ENCODE measurements at places on chromosomes 12 and 14.

DNA sequence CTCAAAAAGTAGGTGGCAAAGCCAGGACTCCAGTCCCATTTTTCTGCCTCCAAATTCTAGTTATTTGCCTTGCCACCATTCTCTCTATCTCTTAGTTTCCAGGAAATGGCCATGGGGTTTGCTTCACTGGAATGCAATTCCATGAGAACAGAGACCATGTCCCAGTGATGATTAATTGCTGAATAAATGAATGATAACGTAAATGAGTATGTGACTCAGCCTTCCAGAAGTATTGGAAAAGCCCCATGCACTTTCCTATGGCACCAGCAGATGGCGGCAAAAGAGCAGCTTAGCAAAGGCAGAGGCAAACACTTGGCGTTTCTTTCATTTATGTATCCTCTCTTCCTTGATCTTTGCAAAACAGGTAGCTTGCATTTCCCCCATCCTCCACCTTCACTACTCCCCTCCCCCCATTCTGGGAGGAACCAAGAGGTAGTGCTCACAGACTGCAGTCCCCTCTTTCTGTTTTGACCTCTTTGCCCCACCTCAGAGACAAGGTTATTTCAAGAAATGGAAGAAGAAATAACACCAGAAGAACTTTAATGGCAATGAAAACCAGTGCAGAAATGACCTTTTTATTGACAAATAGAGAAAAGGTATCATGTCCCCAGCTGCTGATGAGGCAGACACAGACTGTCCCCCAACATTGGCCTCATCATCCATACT lies 21.3 kb downstream of the TBX3 start:
- DNase-seq = peak; percentile 79

- no peak for DNase-seq
Observed at GRCh38 chr12:25692115-25693035, 139.3 kb upstream of the LMNTD1 start.

DNA sequence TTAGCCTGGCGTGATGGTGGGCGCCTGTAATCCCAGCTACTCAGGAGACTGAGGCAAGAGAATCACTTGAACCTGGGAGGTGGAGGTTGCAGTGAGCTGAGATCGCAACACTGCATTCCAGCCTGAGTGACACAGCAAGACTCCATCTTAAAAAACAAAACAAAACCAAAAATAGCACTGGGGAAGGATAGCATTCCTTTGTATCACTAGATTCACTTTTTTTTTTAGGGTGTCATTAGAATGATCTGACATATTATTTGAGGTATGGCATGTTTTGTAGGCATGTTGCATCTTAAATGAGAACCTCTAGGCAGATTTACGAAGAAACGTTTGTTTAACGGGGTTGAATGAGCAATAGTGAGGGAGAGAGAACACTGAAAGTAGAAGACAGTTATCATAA lies 16.8 kb upstream of the FAR2 start:
- DNase-seq = no peak

DNA sequence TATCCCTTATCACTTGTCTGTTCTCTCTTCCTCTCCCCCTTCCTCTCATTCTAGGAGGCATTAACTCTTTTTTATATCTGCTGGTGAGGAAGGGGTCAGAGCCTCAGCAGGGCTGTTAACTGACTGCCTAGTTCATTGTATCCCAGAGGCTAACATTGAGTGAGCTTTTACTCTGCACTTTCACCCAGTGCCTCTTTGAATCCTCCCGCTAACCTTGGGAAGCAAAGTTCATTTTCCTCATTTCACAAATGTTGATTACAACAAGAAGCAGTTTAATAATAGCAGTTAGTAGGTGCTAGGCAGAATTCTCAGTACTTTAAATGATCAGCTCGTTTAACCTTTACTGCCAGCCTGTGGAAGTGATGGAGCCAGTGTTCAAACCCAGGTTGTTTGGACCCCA lies 75.5 kb downstream of the POLR3B start:
- no peak for DNase-seq

DNA sequence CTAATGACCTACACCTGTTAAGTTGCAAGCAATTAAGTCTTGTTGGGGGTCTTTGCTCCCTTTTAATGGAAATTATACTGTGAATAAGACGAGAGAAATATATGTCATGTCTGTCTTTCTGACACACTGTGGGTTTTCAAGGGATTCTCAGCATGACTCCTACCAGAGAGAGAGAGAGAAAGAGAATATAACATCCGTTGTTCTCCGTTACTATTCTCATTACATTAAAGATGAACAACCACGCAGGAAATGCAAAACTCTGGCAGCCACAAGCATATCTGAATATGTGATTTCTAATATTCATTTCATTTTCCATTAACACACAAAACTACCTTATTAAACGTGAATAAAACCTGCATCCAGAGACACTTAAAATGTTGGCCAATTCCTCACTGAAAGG lies 67.3 kb upstream of the EGLN3 start:
- DNase-seq = no peak

DNA sequence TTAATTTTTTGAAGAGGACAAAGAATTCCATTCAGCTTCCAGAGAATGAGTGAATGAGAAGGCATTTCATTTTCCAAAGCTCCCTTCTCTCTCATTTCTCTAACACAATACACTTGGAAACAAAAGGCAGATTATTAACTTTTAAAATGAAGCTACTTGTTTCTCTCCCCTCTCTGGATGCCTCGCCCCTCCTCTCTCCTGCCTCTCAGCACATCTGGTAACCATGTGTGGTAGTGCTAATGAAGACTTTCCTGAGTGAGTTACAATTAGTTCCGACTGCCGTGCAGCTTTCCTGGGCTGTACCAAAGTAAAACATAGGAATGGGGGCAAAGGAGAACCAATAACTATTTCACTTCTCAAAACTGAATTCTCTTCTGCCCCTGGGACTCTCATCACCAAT lies 84.7 kb upstream of the SOX5 start:
- no peak for DNase-seq

DNA sequence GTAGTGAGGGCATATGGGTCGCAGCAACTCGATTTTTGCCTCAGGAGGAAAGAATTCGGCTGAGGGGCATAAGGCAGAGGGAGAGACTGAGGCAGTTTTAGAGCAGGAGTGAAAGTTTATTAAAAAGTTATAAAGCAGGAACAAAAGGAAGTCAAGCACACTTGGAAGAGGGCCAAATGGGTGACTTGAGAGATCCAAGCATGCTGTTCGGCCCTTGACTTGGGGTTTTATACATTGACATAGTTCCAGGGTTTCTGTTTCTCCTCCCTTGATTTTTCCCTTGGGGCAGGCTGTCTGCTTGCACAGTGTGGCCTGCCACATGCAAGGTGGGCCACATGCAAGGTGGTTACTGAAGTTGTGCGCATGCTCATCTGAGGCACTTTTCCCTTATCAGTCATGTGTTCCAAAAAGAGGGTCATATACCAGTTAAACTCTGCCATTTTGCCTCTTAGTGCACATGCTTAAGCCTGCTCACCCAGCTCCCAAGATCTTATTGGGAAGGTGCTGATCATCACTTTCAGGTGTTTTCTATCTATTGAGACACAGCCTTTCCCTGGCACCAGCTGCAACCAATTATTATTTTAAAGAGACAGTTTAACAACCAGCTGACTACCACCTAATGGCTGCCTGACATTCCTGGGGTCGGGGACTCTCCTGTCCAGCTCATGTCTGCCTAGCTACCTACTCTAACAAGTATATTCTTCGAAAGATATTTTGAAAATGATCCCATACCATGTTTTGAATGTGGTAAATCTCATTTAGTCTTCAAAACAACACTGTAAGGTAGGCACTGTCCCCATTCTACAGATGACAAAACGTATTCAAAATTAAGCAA lies 19.9 kb downstream of the PTGER2 start:
- DNase-seq = no peak

- peak; percentile 77 for DNase-seq
Observed at GRCh38 chr14:82075566-82075965, 541.9 kb upstream of the SEL1L start.

GRCh38 chr12:3002646-3003045 lies 43.4 kb downstream of the TEAD4 start:
- DNase-seq = no peak

DNA sequence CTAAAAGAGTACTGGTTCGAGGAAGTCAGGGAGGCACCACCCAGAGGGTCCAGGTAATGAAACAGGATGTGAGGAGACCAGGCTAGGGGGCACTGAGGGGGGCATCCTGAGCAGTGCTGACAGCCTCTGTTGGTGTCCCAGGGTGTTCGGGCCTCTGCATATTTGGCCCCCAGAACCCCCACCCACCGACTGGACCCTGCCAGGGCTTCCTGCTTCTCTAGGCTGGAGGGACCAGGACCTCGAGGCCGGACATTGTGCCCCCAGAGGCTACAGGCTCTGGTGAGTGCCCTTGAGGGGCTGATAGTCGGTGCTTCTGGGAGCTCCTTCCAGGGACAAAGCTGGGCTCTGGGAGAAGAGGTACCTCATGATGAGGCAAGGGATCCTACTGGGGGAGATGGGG lies 2.6 kb downstream of the TROAP start:
- DNase-seq = no peak

DNA sequence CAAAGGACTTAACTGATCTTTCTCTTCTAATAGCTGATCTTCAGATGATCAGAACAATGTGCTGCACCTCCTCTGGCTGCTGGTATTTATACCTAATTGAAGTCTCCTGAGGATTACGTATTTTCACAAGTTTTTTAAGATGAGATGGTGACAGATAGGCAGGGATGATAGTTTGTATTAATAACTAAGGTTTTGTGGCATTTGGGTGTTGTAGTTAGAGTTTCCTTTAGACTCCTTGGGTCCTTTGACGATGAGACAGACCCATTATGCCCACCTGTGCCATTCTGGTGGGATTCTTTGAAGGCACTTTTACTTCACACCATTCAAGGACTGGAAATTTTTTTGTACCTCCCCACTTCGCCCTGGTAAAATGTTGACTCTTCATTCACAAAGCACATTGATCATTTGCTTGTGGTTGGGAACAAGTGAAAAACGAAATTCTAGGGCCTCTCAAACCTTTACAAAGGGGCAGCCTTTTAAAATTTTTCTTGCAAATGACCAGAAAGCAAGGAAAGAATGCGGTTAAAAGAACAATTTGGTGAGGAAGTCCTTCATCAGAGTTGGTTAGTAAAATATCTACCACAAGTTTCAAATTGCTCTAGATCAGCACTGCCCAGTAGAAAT lies at the start of gene IFNG:
IFNG (minus strand) TSS at position 60 of the 624 bp plus-strand sequence. CDS start 125 bp downstream, outside the sequence.
- no peak for DNase-seq

DNA sequence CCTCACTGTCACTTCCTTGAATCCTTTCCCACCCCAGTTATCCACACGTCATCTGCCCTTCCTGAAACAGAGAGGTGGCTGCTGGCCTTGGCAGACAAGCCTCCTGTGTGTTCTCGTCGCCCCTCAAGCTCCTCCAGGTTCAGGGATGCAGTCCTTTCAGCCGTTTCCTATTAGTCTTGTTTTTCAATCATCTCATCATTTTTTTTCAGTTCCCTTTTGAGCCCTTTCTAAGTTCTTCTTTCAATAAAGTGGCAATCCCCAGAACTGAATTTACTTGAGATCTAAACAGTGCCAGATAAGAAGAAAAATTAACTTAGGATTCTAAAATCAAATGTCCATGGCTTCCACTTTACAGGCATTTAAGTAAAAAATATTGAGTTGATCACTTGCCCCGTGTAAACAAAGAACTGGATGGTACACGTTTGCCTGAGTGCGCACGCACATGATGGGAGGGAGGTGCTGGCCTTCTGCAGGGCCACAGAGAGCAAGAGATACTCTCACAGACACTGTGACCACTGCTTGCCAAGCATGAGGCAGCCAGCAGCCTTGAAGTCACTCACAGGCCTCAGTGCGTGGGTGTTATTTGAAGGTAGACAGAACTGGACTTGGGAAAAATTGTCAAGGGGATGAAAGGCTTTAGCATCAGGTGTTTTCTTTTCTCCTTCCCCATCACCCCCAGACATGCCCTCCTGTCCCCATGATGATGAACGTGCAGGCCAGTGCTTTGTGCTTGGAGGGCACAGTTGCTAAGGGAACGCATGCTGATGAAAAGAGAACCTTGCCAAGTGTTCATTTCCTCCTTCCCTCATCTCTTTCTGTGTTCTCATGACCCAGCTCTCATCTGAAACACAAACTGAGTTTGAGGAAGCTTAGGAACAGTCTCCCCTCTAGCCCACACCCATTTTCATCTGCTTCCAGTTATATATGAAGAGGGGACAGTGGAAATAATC lies 408.3 kb downstream of the EGLN3 start:
- no peak for DNase-seq

- DNase-seq = no peak
Observed at GRCh38 chr12:98579347-98579746, 14.1 kb upstream of the SLC25A3 start.

GRCh38 chr14:22282949-22283348 lies 306.1 kb downstream of the DAD1 start:
- no peak for DNase-seq

GRCh38 chr14:30410986-30411385 lies 148.0 kb upstream of the G2E3 start:
- no peak for DNase-seq

- DNase-seq = no peak
Observed at GRCh38 chr14:32286602-32287001, 42.5 kb upstream of the AKAP6 start.

DNA sequence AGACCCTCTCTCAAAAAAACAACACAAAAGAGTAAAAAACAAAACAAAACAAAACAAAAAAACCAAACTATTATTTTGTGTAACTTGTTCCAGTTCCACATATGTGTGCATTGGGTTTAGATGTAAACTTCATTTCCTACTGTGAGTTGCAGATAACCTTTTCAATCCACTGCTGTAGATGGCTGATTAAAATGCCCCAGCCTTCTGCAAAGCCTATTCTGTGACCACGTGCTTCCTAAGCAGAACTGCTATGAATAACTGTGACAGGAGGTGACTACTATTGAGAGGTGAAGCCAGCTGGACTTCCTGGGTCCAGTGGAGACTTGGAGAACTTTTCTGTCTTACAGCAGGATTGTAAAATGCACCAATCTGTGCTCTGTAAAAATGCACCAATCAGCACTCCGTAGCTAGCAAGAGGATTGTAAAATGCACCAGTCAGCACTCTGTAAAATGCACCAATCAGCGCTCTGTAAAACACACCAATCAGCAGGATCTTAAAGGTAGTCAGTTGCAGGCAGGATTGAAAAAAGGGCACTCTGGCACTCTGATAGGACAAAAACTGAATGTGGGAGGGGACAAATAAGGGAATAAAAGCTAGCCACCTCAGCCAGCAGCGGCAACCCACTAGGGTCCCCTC lies 10.3 kb upstream of the ELK3 start:
- DNase-seq = no peak

GRCh38 chr12:114361992-114362391 lies 44.0 kb downstream of the TBX5 start:
- DNase-seq = no peak

DNA sequence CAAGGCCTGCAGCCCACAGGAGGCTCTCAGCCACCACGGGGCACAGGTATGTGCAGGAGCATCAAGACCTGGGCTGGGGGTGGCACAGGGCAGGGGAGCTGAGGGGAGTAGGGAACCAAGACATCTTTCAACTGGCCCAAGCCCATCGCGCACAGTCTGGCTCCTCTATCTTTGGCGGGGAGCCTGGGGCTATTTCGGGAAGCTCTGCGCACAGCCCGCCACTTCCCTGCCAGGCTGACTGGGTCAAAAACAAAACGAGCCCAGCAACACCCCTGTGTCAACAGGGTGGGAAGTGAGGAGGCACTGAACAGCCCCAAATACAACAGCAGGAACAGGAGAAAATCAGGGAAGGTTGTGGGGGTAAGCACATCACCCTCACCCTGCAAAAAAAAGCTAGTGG lies 83.9 kb downstream of the ARL6IP4 start:
- DNase-seq = no peak

GRCh38 chr14:94031161-94031882 lies 5.2 kb downstream of the OTUB2 start:
- DNase-seq = no peak
